ENCODE measurements at places on chromosomes 3 and 15.

- DNase-seq: no peak
Observed at GRCh38 chr3:48592519-48593087, 2.5 kb downstream of the COL7A1 start.

- DNase-seq: peak; percentile 94
Observed at GRCh38 chr3:194711913-194712312, 26.2 kb downstream of the FAM43A start.

DNA sequence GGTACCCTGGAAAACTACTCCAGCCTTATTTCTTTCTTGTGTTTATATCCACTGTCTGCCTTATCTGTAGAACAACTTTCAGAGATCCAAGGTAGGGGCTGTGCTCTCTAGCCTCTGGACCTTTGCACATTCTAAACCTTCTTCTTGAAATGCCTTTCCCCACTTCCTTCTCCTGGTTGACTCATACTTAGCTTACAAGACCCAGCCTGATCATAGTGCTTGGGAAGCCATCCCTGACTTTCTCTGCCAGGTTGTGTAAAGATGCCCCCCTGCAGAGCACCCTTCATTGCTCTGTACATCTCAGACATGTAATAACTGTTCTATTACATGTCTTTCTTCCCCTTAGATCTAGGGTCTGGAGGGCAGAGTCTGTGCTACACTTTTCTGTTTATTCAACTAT lies 50.1 kb downstream of the PPM1L start:
- no peak for DNase-seq

DNA sequence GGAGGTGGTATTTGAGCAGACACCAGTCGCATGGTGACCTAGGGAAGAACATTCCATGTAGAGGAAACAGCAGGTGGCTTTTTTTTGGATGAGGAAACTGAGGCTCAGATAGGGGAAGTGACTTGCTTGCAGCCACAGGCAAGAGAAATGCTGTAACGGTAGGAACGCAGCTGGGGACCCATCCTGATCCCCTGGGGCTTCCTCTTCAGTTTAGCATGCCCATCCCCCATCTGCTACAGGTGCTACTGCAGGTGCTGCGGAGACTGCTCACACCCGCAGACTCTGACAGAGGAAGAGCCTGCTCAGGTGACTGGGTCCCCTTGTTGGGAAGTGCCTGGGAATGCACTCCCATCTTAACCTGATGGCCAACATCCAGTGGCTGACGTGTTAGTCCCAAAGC lies 55.4 kb upstream of the SEC13 start:
- DNase-seq: no peak

GRCh38 chr15:31391687-31392671 lies 65.3 kb downstream of the KLF13 start:
- peak; percentile 48 for DNase-seq
